NCI-H2081 treated with DMSO at 0.1 percent for 48 hours (cell line): ENCODE measurements at places on chromosomes 12 and 14.

DNA sequence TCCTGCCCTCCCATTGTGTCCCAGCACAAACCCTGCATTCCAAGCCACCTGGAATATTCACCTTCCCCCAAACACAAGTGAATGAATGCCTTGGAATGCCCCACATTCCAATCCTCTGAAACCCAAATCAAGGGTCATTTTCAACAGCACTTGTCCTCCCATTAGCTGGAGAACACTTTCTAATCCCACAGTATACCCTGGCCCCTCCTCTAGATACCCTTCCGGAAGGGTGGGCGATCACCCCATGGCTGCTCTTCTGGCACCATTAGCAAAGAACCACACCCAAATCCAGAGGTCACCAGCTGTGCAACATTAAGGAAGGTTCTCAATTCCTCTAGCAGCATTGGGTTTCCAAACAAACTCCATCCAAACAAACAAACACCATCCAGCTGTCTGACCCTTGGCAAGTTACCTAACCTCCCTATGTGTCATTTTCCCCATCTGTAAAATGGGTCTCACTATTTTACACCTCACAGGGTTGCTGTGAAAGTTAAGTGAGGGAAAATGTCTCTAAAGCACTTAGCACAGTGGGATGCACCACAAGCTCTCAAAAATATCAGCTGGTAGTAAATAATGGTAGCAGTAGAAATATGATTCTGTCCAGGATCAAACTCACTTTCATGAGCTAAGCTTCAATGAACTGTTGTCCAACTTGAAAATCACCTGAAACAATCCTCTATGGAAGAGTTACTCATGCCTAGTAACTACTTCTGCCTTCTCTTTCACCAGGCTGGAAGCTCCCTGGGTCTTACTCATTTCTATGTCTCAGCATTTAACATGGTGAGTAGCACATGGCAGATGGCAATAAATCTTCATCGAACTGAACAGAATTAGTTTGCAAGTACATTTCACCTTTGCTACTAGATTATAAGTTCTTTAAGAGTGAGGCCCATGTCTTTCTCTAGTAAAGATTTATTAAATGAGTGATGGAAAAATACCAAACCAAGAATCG, 5.3 kb downstream of the NUAK1 start:
- no peak for DNase-seq

DNA sequence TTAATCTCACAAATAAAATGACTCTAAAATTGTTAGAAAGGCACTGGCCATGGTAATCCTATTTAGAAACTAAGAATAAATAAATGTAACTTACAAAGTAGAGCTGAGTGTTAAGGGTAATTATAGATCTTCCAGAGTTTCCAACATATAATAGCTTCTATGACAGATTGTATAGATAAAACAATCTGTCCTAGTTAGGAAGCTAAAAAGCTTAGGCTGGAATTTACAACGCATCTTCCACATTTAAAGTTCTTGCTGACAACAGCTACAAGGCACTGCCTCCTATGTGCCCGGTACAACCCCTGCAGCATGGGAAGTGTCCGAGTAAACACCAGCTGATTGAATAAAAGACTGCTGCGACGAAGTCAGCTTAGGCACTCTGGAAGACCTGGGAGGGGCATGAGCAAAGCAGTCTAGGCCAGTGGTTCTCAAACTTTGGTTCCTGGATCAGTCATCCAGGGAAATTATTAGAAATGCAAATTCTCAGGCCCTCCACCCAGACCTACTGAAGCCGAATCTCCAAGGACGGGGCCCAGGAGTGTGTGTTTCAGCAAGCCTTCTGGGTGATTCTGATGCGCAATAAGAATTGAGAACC, 635.6 kb upstream of the TBX3 start:
- DNase-seq: no peak

DNA sequence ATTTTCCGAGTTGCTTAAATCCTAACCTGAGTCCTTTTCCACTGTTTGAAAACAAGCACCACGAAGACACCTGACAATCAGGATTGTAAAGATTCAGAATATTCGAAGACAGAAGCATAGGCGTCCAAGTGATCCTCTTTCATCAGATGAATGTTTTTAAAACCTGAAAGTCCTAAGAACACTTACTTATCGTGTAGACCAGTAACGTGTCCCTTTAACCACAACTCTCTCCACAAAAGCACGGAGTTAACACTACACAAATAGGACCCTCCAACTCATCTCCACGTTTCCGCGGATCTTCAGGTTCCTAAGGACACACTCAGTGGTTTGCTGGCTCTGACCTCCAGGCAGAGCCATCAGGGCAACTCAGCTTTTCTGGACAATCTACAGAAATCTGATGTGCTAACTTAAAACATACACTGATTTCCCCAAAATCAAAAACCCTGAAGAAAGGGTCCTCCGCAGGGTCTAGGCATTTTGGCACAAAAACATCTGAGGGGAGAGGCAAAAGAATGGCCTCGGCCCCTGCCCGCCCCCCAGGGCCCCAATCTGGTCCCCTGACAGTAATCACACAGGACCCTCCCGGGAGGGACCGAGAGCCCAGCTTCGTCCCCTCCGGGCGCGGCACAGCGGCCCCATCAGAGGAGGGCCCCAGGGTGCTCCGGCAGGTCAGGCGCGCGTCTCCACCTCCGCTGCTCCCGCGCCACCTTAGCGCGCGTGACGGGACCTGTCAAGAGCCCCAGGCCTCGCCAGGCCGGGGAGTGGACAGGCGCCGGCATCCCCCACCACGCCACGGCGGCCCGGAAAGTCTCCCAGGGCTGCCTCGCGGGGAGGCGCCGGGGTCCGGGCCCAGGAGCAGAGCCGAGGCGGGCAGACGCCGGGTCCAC, 925 bp downstream of the DICER1 start:
- no peak for DNase-seq

- peak; percentile 52 for DNase-seq
These were observed 4.4 kb upstream of the DNAJC22 start for GRCh38 chr12:49342066-49342913.

- no peak for DNase-seq
These were observed 167.5 kb downstream of the PPM1H start for GRCh38 chr12:62767496-62767895.

DNA sequence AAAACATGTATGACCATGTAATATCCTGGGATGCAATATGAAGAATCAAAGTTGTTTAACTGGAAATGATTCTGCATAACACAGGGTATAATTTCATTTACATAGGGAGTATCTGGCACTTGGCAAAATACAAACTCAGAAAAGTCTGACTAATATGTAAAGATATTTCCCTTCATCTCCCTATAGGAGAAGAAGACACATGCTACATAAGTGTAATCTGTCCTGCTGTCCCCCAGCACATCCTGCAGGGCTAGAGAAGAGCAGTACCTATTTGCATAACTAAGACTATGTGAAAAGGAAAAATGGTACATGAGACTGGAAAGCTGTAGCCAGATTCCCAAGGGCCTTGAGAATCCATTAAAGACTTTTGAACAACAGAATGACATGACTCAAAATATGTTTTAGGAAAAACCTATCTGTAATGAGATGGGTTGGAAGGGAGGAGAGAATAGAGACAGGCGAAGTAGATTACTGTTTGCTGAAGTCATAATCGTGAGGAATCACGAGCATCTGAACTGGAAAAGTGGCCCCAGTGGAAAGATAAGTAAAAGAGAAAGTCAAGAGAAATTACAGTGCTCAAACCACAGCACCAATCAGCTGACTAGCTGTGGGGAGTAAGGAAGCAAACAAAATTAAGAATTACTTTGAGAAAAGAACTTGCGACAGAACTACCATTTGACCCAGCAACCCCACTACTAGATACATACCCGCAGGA, 155.1 kb upstream of the HMGA2 start:
- no peak for DNase-seq

DNA sequence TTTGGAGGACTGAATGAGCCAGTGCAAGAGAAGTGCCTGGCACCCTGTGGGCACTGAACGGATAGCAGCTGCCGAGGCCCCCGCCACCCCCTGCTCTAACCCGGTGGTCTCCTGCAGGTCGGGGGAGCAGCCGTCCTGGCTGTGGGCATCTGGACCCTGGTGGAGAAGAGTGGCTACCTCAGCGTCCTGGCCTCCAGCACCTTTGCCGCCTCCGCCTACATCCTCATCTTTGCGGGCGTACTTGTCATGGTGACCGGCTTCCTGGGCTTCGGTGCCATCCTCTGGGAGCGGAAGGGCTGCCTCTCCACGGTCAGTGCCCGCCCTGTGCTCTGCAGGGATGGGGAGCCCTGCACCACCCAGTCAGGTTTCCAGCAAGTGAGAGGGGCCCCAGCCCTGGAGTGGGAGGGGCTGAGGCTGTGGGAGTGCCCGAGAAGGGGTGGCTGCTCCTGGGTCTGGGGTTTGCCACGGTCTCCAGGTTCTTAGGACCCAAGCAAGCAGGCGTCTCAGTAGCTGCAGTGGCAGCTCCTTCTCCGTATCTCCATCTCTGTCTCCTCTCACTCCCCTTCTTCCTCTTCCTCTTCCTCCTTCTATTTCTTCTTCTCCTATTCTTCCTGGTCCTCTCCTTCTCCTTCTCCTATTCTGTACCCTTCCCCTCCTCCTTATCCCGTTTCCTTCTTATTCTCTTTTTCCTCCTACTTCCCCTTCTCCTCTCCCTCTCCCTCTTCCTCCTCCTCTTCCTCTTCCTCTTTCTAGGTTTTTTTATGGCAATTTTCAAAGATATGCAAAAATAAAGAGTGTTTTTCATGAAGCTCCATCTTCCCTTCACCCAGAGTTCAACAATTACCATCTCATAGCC, 37.4 kb downstream of the TSPAN11 start:
- DNase-seq: no peak

- no peak for DNase-seq
These were observed 25.2 kb downstream of the RASSF3 start for GRCh38 chr12:64635356-64635998.

- no peak for DNase-seq
These were observed 3.5 kb downstream of the RPS6KL1 start for GRCh38 chr14:74919421-74920165.

DNA sequence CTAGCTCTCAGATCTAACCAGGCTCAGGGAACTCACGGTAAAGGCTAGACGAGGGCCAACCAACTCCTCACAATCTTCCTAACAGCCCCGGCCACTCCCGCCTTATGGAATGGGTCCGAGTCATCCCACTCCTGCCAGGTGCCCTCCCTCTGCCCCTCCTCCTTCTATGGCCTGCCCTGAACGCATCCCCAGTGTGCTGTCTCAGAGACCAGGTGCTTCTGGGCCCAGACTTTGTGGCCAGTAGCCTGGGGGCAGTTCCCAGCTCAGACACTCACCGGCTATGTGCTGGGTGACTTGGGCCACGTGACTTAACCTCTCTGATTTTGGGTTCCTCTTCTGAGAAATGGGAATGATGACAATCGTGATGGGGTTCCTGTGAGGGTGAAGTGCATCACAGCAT, 22.5 kb downstream of the PAPLN start:
- no peak for DNase-seq

DNA sequence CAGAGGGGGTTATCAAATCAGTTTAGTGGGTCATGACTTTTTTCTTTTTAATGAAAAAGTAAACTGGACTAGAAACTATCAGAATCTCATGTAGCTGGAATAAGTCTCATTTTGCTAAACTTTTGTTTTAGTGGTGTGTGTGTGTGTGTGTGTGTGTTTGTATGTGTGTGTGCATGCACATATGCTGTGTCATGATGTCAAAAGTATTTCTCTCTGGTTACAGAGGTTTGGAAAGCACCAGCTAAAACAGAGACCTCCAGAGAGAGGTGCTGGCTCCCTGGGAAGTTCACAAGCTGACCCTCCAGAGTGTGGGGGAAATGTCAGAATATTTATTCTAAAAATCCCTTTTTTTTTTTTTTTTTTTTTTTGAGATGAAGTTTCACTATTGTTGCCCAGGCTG, 114.7 kb downstream of the LGMN start:
- DNase-seq: no peak

- no peak for DNase-seq
These were observed 3.7 kb upstream of the SETD1B start for GRCh38 chr12:121799842-121800693.

- no peak for DNase-seq
These were observed 35.2 kb downstream of the RILPL1 start for GRCh38 chr12:123498126-123498825.

GRCh38 chr14:56379956-56380355, 199.6 kb upstream of the TMEM260 start:
- DNase-seq: no peak
